ENCODE measurements at places on chromosomes 2 and 18.

GRCh38 chr2:237207646-237208045, 122.0 kb downstream of the COPS8 start:
- DNase-seq: no peak
- H3K27me3 ChIP-seq: peaks cover 32% of the 10 kb centered on the region
- no peak overlapping the region for H3K4me3 ChIP-seq
- H3K4me1 ChIP-seq: peaks cover 5% of the 10 kb centered on the region
- H3K36me3 ChIP-seq: no peaks in the 10 kb centered on the region
- peak overlapping the region; percentile 41 for H3K27ac ChIP-seq

- peaks cover 2% of the 10 kb centered on the region for H3K4me1 ChIP-seq
- H3K27ac ChIP-seq: peak overlapping the region; percentile 56
- H3K36me3 ChIP-seq: no peaks in the 10 kb centered on the region
- DNase-seq: no peak
These were observed 125.6 kb upstream of the CDC42EP3 start for GRCh38 chr2:37797081-37797480.

- H3K4me3 ChIP-seq: peak overlapping the region; percentile 64
- no peaks in the 10 kb centered on the region for H3K36me3 ChIP-seq
- peaks cover 17% of the 10 kb centered on the region for H3K4me1 ChIP-seq
- H3K27ac ChIP-seq: peak overlapping the region; percentile 88
These were observed 38.5 kb downstream of the MTERF4 start for GRCh38 chr2:241063587-241063986.

- H3K36me3 ChIP-seq: no peaks in the 10 kb centered on the region
- peaks cover 47% of the 10 kb centered on the region for H3K4me1 ChIP-seq
- no peaks in the 10 kb centered on the region for H3K27me3 ChIP-seq
- H3K4me3 ChIP-seq: no peak overlapping the region
- no peak for DNase-seq
These were observed 27.3 kb downstream of the SPTBN1 start for GRCh38 chr2:54483426-54483825.

GRCh38 chr2:122535960-122536505, 780.6 kb downstream of the TSN start:
- H3K36me3 ChIP-seq: no peaks in the 10 kb centered on the region
- H3K27me3 ChIP-seq: no peaks in the 10 kb centered on the region
- no peak for DNase-seq
- H3K4me3 ChIP-seq: no peak overlapping the region

DNA sequence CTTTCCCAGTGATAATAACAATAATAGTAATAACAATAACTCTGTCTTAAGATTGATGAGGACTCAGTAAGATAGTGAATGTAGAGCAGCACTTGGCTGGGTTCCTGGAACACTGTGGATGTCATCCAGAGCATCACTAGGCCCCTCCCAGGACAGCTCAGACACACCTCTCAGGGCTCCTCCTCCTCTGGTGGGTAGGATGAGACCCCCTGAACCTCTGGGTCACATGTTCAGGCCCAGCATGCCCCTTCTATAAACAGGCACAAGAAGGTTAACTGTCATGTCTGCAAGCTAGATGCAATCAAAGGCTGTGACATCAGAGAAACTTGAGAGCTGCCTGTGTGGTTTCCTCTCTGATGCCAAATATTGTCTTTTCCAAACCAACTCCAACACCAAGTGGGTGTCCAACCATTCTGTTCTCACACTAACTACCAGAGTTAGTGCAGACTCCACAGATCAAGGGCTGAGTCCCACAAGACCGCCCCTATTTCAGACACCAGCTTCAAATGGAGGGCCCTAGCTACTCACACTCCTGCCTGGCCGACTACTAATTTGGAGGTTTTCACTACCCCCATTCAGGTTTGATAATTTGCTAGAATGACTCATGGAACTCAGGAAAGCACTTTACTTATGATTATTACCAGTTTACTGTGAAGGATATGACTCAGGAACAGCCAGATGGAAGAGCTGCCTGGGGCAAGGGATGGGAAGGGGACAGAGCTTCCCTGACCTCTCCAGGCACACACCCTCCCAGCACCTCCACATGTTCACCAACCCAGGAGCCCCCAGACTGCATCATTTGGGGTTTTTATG, 46.4 kb upstream of the BZW1 start:
- peak overlapping the region; percentile 69 for H3K27ac ChIP-seq
- peaks cover 33% of the 10 kb centered on the region for H3K4me1 ChIP-seq
- H3K4me3 ChIP-seq: no peak overlapping the region
- H3K36me3 ChIP-seq: no peaks in the 10 kb centered on the region
- no peaks in the 10 kb centered on the region for H3K27me3 ChIP-seq
- no peak for DNase-seq

DNA sequence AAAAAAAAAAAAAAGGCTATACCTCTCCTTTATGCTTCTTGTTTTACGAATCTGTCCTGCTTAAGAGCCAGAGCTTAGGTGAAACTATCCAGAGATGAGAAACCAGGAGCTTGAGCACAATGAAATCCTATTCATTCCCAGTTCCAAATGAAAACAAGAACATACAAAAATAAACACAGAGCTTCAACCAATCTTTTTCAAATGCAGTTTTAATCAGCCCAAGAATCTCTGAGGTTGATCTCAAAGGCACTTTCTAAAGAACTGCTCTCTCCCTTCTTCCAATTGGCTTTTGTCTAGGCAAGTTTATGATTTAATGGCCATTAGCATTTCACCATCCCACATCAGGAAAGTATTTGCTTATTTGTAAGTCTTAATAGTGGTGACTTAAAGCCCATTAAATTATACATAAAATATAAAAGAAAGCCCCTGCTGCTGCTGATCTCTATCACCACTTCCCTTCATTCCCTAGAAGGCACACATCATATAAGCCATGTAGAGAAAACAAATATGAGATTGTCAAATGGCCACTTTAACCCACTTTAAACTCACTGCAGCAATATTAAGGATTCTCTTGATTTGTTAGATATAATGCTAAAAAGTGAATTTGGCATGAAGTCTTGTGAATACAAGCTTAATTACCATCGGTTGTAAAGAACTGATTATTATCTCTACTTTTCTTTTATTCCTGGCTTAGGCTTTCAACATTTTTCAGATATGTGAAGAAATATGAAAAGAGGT, 29.3 kb upstream of the SCN9A start:
- no peaks in the 10 kb centered on the region for H3K36me3 ChIP-seq
- H3K27me3 ChIP-seq: no peaks in the 10 kb centered on the region
- DNase-seq: no peak
- no peak overlapping the region for H3K4me3 ChIP-seq

DNA sequence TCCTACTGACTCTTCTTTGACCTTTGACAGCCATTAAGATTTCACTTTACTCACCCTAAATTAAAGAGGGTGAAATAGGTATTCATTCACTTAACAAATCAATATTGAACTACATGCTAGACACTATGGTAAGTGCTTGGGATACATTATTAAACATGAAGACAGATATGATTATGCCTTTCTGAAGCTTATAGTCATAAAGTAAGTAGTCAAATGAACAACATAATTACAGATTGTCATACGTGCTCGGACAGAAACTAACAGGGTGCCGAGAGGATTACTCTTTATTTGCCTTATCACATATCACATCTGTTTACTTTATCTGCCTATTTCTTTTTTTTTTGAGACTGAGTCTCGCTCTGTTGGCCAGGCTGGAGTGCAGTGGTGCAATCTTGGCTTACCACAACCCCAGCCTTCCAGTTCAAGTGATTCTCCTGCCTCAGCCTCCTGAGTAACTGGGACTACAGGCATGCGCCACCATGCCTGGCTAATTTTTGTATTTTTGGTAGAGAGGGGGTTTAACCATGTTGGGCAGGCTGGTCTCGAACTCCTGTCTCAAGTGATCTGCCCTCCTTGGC, 9.8 kb downstream of the ACVR2A start:
- H3K4me1 ChIP-seq: peaks cover 7% of the 10 kb centered on the region
- H3K27me3 ChIP-seq: no peaks in the 10 kb centered on the region
- H3K27ac ChIP-seq: no peak overlapping the region
- no peaks in the 10 kb centered on the region for H3K36me3 ChIP-seq

GRCh38 chr18:58091099-58091611, 47.1 kb downstream of the NEDD4L start:
- no peaks in the 10 kb centered on the region for H3K36me3 ChIP-seq
- H3K4me3 ChIP-seq: no peak overlapping the region
- H3K4me1 ChIP-seq: peaks cover 4% of the 10 kb centered on the region
- H3K27ac ChIP-seq: no peak overlapping the region
- no peaks in the 10 kb centered on the region for H3K27me3 ChIP-seq
- no peak for DNase-seq

DNA sequence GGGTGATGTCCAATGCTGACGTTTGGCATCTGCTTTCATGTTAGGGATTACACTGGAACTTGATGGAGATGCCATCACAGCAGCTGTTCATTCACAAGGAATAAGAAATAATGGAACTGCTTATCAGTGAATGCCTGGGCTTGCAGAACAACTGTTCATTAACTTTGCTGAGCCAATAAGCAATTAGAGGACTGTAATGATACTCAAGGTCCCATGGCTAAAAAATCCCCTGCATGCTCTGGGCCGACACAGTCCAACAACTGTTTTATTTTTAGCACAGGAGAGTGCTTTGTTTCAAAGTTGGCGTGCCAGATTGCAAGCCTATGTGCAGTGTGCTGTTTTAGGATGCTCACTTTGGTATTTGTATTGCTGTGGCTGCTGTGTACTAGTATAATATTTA, 408.0 kb upstream of the RGPD4 start:
- no peaks in the 10 kb centered on the region for H3K4me1 ChIP-seq
- no peaks in the 10 kb centered on the region for H3K27me3 ChIP-seq
- H3K36me3 ChIP-seq: no peaks in the 10 kb centered on the region
- H3K4me3 ChIP-seq: no peak overlapping the region
- H3K27ac ChIP-seq: no peak overlapping the region

DNA sequence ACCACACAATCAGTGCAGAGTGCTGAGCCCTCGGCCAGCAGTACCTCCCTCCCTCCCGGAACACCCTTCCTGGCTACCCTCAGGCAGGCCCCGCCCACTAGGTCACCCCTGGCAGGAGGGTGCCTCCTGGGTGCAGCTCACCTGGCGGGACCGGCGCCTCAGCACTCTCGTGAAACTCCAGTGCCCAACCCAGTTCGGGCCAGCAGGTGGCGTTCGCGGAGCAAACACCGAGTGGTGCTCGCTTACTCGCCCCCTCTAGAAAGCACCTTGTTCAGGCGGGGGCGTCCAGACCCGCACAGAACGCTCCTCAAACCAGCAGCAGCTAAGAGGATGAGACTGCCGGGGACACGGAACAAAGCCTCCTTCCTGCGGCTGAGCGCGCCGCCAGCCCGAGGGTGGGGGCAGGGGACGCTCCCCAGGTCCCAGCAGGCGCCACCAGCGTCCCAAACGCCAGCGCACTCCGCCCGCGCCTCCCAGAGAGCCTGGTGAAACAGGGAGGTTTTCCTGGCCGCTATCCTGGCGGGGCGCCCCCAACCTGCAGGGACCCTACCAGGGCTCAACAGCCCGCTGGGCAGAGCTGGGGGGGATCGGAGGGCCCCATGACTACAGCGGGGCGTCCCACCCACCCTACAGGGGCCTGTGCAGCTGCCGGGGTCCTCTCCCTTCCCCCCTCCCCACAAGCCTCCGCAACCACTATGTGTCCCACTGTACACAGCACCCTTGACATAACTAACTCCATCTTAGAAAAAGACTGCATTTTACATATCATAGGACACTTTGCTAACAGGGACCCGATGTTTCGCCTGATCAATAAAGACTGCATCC, 44.7 kb downstream of the MRPS5 start:
- H3K4me3 ChIP-seq: peak overlapping the region; percentile 67
- no peaks in the 10 kb centered on the region for H3K36me3 ChIP-seq
- no peaks in the 10 kb centered on the region for H3K27me3 ChIP-seq
- H3K27ac ChIP-seq: peak overlapping the region; percentile 32
- peaks cover 36% of the 10 kb centered on the region for H3K4me1 ChIP-seq

DNA sequence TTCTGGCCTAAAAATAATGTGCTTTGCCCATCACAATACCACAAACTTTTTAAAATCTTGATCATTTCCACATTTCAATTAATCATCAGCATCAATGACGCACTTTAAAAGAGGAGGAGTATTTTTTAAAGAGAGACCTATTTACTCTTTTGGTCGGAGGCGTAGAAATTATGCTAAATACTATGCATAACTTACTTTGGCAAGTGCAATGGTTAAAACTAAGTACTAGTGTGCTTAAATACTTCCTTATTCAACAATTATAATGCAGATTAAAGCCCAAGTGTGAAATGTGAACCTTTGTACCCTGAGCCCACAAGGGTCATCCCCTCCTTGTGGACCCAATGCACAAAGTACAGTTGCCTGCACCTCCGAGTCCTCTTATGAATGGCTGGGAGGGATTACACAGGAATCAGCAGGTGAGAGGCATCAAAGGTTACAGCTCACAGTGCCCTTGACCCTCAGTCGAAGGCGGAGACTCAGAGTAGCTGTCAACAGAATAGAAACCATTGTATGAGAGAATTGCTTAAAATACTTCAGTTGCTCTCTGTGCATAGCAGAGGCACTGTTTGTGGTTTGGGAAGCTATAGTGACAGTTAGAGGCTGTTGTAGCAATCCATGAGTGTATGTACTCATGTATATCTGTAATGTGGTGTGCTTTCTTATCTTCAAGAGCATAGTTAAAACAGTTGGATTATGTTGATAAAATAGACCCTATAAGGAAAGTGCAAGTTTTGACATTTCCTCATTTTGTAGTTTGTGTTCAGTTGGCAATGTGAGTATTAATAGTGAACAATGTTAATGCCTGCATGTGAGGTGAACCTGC, 151.7 kb upstream of the ITGA4 start:
- peaks cover 8% of the 10 kb centered on the region for H3K4me1 ChIP-seq
- no peaks in the 10 kb centered on the region for H3K36me3 ChIP-seq
- H3K27me3 ChIP-seq: no peaks in the 10 kb centered on the region
- H3K27ac ChIP-seq: no peak overlapping the region

DNA sequence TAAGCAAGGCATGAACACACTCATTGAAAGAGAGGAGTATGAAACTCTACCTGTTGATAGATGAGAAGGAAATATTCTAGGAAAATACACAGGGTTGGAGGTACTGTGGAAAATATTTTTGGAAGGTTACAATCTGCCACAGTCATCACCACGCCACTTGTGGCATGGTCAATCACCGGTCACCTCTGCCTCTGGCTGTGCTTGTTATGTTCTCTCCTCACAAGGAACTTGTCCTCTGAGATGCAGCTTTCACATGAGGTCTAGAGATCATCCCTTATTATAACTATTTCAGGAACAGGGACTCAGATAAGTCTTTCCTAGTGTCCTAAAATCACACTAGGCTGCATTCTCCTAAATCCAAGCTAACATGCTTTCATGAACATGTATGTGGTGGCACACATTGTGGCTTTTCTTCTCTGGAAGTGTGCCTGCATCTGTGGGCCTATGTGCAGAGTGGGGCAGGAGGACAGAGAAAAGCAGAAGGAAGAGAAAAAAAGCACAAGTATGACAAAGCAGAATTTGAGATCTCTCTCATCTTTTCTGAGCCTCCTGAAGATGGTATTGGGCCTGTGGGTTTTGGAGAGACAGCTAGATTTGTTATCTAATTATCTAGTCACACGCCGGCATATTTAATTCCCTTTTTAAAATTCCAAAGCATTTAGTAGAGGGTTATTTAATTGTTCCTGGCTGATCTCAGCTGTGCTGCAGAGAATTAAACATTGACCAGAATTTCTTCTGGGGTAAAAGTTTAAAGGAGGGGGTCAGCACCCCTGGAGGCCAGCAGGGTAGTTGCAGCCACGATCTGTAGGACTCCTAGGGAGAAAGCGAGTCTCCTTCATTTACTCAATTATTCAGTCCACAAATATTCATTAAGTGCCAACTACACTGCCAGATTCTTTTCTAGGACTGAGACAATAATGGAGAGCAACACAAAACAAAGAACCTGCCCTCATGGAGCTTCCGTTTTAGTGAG, 294.6 kb downstream of the RDH14 start:
- no peaks in the 10 kb centered on the region for H3K27me3 ChIP-seq
- no peaks in the 10 kb centered on the region for H3K4me1 ChIP-seq
- H3K36me3 ChIP-seq: no peaks in the 10 kb centered on the region
- no peak overlapping the region for H3K27ac ChIP-seq
- no peak overlapping the region for H3K4me3 ChIP-seq
